T-helper 22 cell (primary cell): ENCODE measurements at places on chromosomes 5 and 9.

GRCh38 chr5:178394074-178394473 lies 161.5 kb upstream of the PHYKPL start:
- DNase-seq: no peak

DNA sequence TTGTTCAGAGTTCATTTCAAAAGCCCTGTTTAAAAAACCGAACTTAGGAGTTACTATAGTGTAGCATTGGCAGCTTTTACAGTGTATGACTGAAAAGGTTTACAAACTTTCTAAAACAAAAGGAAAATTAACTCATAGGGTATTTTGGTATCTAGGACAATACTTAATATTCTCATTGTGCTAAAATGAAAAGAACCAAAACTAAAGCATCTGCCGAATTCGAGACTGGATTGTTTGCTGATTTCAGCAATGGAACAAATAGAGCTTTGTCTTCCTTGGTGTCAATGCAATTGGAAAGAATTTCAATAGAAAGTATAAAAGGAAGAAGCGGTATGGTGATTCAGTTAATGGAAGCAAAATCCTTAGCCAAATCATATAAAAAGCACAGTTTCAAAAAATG lies 254.1 kb downstream of the SLF1 start:
- no peak for DNase-seq

GRCh38 chr5:115594128-115595047 lies 7.9 kb downstream of the TICAM2 start:
- DNase-seq: no peak

DNA sequence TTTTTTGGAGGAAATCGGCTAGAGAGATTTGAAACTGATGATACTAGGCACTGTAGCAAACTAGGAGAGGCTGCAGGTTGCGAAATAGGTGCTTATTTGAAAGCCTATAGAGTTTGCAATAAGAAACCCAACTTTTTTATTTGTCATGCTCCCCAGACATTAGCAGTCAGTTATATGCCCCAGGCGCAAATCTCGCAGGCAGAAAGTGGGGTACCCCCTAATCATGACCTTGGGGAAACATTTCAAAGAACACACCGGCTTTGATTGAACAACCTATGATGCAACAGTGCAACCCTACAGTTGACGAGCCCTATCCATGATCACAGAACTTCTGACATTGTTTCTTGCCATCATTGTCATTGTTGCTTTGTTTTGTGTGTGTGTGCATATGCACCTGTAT lies 510.5 kb downstream of the RAB3C start:
- DNase-seq: no peak

- no peak for DNase-seq
Observed at GRCh38 chr5:151249281-151249680, 3.7 kb upstream of the GM2A start.

DNA sequence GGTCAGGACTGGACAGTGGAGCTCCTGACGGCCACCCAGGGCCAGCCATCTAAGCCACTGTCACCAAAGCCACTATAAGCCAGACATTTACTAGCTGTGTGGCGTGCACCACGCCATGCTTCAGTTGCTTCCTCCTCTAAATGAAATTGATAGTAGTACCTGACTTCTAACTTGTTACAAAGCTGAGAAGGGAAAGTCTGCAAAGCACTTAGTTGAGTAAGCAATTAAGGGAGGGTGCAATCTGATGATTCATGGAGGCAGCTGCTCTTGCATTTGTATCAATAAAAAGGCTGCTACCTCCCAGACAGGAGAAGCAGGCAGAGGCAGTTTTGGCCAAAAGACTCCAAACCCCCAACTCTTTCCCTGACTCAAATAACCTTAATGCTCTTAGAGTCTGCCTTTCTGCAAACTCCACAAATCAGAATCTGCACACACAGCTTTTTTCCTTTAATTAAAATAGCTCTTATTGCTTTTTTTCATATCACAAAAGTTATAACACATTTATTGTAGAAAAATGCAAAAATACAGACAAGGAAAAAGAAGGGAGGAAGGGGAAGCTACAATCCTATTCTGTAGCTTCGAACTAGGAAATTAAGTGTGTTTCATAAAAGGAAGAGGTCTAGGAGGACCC lies 19.3 kb upstream of the RAPGEF1 start:
- no peak for DNase-seq

DNA sequence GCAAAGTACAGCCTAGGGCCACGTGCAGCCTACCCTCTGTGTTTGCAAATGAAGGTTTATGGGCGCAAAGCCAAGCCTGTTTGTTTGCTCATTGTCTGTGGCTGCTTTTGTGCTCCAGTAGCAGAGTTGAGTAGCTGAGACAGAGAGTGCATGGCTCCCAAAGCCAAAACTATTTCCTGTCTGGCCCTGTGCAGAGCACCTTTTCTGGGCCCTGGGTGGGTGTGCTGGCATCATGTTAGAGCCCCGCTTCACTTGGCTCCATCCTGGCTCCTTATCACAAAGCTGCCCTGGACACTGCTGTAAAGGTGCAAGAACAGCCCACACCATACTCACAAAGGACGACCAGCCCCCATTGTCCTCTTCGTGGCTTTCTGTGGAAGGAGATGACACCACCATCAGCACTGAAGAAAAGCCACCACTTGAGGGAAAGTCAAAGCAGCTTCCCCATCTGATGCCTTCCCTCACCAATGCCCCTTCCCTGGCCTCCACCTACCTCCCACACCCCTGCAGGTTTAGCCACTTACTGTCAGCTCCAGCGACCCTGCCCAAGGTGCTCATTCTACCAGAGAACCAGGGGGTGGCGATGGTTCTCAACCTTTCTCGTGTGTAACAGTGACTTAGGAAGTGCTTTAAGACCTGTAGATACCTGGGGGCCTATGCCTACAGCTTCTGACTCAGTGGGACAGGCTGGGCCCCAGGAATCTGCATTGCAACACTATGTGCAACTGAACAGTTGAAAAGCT lies 23.4 kb downstream of the LCP2 start:
- DNase-seq: peak; percentile 55

DNA sequence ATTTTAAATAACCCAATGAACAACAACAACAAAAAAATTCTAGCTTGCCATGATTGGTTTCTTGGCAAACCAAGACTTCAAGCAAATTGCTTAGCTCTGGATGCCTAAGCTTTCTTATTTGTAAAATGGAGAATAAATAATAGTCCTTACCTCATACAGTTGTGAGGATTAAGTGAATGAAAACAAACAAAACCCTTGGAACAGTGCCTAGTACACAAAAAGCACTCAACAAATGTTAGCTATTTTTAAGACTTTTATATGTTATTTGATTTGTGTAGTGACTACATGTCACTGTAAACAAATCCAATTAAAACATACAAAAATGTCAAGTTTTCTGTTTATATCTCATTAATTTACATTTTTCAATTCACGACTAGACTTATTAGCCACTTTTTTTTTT lies 13.5 kb upstream of the HOMER1 start:
- no peak for DNase-seq

DNA sequence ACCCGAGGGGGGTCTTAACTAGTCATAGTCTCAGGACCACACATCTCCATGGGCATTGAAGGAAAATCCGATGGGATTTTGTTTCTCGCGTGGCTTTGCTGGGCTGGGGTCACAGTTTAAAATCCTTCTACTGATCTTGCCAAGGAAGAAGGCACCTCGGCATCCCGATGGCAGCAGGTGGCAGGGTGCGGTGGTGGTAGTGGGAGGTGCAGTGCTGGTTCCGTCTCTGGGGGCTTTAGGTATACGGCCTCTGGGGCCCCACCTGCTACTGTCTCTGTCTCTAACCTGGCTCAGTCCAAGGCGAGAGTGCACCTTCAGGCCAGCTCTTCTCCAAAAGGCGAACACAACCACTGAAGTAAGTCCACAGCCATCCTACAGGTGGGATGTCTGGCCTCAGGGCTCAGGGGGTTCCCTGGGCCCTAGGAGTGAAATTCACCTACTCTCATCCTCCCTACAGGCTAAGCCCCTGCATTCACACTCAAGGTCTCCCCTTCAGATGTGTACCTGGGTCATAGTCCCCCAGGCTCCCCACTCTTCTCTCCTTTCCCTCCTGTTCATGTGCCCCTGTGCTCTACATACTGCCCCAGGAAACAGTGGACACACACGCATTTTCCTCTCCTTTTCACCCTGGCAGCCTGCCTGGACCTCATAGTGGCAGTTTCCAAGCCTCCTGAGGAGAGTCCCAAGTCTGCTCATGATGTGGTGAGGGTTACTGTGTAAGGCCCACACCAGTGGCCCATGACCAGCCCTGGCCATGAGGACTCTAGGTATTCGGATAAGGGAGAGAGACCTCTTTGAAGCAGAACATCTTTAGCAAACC lies 736 bp upstream of the FCN2 start:
- no peak for DNase-seq

DNA sequence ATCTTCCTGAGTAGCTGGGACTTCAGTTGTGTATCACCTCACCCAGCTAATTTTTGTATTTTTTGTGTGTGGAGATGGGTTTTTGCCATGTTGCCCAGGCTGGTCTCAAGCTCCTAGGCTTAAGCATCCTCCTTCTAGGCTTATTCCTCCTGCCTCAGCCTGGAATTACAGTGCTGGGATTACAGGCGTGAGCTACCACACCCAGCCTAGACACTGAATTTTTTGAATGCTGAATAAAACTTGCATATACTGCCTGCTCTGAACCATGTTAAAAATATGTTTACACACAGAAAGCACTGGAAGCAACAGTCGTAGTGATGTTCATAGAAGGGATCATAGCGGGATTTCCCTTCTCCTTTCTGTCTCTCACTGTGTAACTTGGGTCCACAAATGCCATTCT lies 121.3 kb upstream of the ICE1 start:
- no peak for DNase-seq

DNA sequence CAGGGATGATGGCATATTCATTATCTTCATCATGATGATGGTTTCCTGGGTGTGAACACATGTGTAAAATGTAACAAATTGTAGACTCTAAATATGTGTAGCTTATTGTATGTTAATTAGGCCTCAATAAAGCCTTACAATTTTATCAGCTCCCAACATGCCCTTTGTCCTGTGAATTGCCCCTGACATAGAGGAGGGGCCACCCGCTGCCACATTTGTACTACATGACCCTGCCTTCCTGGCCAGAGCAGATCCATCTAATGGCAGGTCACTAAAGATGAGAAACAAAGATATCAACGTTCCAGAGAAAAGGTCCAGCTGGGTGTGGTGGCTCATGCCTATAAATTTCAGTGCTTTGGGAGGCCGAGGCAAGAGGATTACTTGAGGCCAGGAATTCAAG lies 117.2 kb downstream of the CAAP1 start:
- DNase-seq: no peak

DNA sequence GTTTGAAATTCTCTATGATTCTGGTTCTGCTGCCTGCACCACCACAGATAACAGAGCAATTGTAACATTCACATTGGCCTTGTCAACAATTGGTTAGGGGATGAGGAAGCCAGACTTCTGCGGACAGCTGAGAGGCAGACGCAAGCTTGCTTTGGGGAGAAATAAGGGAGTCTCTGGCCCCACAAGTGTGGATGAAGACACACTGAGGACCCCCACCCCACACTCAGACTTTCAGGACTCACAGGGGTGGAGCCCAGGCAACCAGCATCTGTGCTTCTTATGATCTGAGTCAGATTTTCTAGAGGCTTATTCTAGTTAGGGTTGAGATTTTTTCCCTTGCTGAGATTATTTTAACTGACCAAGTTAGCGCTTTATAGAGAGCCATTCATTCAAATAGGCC lies 140.3 kb upstream of the IRX2 start:
- DNase-seq: no peak

GRCh38 chr9:126956917-126957686 lies 42.5 kb downstream of the RALGPS1 start:
- DNase-seq: no peak

DNA sequence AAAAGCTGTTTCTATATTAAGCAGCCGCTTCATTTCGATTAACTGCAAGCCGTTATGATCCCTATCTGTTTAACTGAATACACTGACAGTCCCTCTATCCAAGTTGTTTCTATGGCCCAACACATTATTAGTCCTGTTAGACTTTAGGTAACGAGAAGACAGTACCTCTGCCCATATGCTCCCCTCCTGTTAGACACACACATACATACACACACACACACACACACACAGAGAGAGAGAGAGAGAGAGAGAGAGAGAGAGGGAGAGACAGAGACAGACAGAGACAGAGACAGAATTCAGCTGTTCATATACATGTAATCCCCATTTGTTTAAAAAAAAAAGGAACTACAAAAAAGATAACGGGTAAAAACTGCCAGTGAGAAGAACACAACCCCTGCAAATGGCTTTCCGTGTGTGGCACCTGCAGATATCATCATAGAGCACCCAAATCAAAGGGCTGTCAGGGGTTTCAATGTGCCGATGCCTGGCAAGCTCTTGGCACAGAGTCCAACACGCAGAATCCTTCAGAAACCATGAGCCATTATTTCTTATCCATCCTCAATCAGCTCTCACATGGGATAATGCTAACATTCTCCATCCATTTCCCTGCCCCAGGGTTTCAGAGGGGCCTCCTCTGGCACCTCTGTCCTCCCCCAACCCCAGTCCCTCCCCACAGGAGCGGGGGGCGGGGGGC lies 144.0 kb downstream of the MYO10 start:
- no peak for DNase-seq

- no peak for DNase-seq
Observed at GRCh38 chr9:29209748-29210291, 1636.5 kb upstream of the C9orf72 start.

DNA sequence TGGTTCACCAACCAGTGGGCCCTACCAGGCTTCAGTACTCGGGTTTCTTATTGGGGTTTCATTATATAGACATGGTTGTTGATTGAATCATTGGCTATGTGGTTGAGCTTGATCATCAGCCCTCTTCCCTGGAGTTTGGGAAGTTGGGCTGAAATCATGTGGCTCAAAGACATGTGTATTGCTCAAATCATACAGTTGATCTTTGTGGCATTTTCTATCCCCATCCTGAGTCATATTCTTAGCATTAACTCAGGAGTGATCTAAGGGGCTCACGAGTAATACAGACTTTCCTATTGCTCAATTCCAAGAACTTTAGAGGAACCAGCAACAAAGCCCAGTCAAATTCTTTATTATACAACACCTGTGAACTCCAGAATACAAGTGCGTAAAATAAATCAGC lies 66.2 kb downstream of the SMC5 start:
- no peak for DNase-seq

- no peak for DNase-seq
Observed at GRCh38 chr9:112396872-112397271, 17.0 kb downstream of the HSDL2 start.

GRCh38 chr5:135221187-135221473 lies 177.9 kb downstream of the MACROH2A1 start:
- DNase-seq: no peak

DNA sequence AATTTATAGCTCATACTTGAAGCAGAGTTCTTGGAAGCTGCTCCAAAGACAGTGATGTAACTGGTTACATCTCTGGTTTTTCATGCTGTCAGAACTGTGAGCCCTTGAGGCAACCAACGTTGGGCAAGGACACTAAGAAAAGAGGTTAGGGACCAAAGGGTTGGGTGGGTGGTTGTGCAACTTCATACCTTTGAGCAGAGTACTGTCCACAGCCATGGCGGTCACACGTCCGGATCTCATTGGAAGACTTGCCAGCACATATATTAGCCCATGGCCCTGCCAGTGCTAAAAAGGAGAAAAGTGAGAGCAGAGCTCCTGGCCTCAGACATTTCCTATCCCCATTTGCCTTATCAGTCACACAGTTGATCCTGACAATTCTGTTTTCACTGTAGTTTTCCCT lies 2.1 kb downstream of the LECT2 start:
- DNase-seq: no peak

- no peak for DNase-seq
Observed at GRCh38 chr9:110996436-110997220, 41.6 kb downstream of the LPAR1 start.
